ENCODE measurements at places on chromosomes 1 and 21. TPM values are rescaled to one million over a fixed set of nuclear protein-coding genes. Genes with fewer than 3 reads are reported as not detected.

DNA sequence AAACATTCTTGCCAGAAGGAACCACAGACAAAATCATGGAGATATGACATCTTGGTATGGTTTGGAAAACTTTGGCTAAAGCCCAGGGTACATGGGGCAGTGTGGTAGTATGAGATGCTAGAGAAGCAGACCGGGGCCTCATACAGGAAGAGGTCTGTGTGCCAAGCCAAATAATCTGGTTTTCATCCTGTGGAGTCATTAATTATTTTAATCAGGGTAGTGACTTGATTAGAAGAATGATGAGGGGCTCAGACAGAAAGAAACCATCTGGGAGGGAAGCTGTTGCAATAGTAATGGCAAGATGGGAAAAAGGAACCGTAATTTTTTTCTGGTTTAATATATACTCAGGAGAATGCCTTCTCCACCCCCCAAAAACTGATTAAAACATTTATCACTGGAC is 318.0 kb downstream of the BRINP2 start:
- DNase-seq: no peak

RGS21 gene
- total RNA-seq: not detected

GRCh38 chr1:169833179-169833901 is 38.6 kb upstream of the METTL18 start:
- no peak for DNase-seq

GRCh38 chr21:41451753-41452676 is 26.0 kb downstream of the MX1 start:
- DNase-seq: no peak

GRCh38 chr1:53107570-53108322 is 34.7 kb downstream of the SLC1A7 start:
- DNase-seq: no peak

- no peak for DNase-seq
These were observed 20.2 kb upstream of the SLC19A1 start for GRCh38 chr21:45562402-45562801.

Data from neural progenitor cell (in vitro differentiated cells).